ENCODE measurements at places on chromosomes 1 and 21. TPM values are rescaled to one million over a fixed set of nuclear protein-coding genes. Genes with fewer than 3 reads are reported as not detected.

The SPRR4 gene
- not detected for total RNA-seq

The HFM1 gene
- 0.43 TPM for total RNA-seq

The CRYBG2 gene
- total RNA-seq, result under 0.01 TPM

The TTC22 gene
- total RNA-seq, result not detected

The VSIG8 gene
- total RNA-seq, result not detected

The DR1 gene
- 20.6 TPM for total RNA-seq

The LCE1A gene
- total RNA-seq, result not detected

The VAV3 gene
- total RNA-seq, result under 0.01 TPM

The AMPD1 gene
- total RNA-seq, result not detected

The RXFP4 gene
- not detected for total RNA-seq

The ADAMTS1 gene
- 480 TPM for total RNA-seq

The C1orf105 gene
- not detected for total RNA-seq

The HLCS gene
- total RNA-seq, result 29.4 TPM

The SLAMF6 gene
- total RNA-seq, result not detected

The SLC25A34 gene
- 0.37 TPM for total RNA-seq

The CELA3A gene
- not detected for total RNA-seq

The SPRR3 gene
- not detected for total RNA-seq

The ILDR2 gene
- total RNA-seq, result under 0.01 TPM

The HSD3B1 gene
- not detected for total RNA-seq

The BTBD19 gene
- total RNA-seq, result 4.3 TPM

The CNKSR1 gene
- not detected for total RNA-seq

The CASZ1 gene
- under 0.01 TPM for total RNA-seq

The SYTL1 gene
- 0.18 TPM for total RNA-seq

The SRM gene
- 8.8 TPM for total RNA-seq

The RIMS3 gene
- 0.14 TPM for total RNA-seq

The LCK gene
- not detected for total RNA-seq

The ZNF697 gene
- 10.2 TPM for total RNA-seq

The ADGRB2 gene
- 7.0 TPM for total RNA-seq

The HSPB7 gene
- total RNA-seq, result 3.8 TPM

The TSSK3 gene
- 0.43 TPM for total RNA-seq

The KLHDC9 gene
- 1.8 TPM for total RNA-seq

The IFNAR1 gene
- total RNA-seq, result 15.9 TPM
